ENCODE measurements at places on chromosomes 3 and 15.
A peak's percentile ranks its signal among the peaks of the same experiment; 100 is the strongest.

- DNase-seq, result no peak
Observed at GRCh38 chr15:52414936-52415335, 113.7 kb downstream of the MYO5A start.

- DNase-seq, result no peak
Observed at GRCh38 chr3:59518283-59519055, 468.6 kb upstream of the CFAP20DC start.

GRCh38 chr3:24018784-24019570 is 73.9 kb downstream of the NR1D2 start:
- peak; percentile 26 for DNase-seq

DNA sequence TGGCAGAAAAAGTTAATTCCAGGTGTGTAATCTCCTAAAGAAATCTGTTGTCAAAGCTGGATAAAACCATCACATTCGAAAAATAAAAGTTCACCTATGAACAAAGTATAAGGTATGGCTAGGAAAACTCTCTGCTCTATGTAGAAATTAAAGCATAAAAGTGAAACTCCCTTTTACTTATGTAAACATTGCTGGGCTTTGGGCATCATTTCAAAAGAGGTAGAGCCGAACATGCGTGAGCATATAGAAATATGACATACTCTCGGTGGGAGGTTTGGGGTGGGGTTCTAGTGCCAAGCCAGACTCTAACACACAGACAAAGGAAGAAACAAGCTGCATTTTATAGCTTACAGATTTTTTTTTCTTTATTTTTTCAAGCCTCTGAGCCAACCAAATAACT is 306.8 kb upstream of the ATP11B start:
- no peak for DNase-seq

GRCh38 chr15:75178171-75178937 is 23.3 kb upstream of the C15orf39 start:
- no peak for DNase-seq

GRCh38 chr15:98418122-98418521 is 230.2 kb upstream of the IGF1R start:
- no peak for DNase-seq

GRCh38 chr3:71389911-71390573 is 193.5 kb downstream of the FOXP1 start:
- DNase-seq, result no peak

- DNase-seq, result no peak
Observed at GRCh38 chr15:86611417-86612040, 531.9 kb downstream of the AGBL1 start.

- no peak for DNase-seq
Observed at GRCh38 chr3:194102436-194102835, 33.5 kb upstream of the HES1 start.

GRCh38 chr15:36844534-36844998 is 255.8 kb downstream of the MEIS2 start:
- peak; percentile 35 for DNase-seq

DNA sequence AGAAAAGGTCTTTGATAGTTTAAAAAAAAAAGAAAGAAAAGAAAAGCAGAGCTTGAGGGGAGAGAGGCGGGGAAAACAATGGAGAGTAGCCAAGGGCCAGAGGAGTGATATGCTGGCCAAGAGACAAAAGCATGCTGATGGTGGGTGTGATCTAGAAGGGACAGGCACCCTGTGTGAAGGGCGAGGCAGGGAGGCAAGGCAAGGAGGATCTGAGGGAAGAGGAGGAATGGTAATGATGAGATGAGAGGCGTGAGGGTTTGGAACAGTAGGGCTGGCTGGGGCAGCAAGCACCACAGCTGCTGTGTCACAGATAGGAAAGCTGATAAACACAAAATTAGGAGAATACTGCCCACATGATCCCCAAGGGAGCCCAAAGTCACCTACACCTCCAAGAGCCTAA is 65.5 kb downstream of the LARS2 start:
- no peak for DNase-seq

GRCh38 chr15:72339777-72340177 is 19.8 kb upstream of the CELF6 start:
- peak; percentile 87 for DNase-seq

DNA sequence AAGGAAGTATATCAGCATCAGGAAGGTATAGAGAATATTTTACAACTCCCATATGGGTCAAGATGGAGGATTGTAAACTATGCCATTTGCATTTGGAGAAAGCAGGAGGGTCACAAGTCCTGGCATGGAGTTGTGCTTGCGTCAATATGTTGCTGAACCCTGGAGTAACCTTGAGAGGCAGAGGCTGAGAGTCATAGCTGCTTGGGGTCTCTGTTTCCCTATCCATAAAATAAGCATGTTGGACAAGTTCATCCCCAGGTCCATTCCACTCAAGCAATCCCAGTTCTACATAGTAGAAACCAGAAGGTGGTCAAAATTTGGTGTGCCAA is 273.6 kb downstream of the MECOM start:
- DNase-seq, result no peak

- DNase-seq, result no peak
Observed at GRCh38 chr3:14532691-14533456, 7.3 kb downstream of the GRIP2 start.

GRCh38 chr15:69818529-69818928 is 279.2 kb downstream of the TLE3 start:
- no peak for DNase-seq

DNA sequence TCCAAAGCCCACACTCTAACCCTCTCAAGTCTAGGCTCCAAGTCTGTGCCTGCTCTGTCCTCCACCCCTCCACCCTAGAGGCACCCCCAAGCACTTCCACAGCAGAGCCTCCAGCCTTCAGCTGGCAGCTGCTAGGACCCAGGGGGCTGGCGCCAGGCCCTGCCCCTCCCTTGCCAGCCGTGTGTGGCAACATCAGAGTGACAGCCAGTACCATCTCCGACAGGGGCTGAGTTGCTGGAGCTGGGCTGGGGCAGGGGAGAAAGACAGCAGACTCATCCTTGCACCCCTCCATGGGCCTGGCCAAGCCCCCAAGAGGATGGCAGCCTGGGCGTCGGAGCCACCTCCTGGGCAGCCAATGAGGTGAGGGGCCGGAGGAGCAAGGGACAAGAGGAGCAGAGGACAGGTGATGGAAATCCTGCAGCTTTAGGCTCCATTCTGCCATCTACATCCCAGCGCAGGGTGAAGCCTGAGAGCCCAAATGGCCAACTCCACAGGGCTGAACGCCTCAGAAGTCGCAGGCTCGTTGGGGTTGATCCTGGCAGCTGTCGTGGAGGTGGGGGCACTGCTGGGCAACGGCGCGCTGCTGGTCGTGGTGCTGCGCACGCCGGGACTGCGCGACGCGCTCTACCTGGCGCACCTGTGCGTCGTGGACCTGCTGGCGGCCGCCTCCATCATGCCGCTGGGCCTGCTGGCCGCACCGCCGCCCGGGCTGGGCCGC is at the start of gene GPR62:
Gene GPR62 (plus strand): TSS at position 207 of the 718 bp plus-strand sequence. CDS start 272 bp downstream, at position 479.
- no peak for DNase-seq

DNA sequence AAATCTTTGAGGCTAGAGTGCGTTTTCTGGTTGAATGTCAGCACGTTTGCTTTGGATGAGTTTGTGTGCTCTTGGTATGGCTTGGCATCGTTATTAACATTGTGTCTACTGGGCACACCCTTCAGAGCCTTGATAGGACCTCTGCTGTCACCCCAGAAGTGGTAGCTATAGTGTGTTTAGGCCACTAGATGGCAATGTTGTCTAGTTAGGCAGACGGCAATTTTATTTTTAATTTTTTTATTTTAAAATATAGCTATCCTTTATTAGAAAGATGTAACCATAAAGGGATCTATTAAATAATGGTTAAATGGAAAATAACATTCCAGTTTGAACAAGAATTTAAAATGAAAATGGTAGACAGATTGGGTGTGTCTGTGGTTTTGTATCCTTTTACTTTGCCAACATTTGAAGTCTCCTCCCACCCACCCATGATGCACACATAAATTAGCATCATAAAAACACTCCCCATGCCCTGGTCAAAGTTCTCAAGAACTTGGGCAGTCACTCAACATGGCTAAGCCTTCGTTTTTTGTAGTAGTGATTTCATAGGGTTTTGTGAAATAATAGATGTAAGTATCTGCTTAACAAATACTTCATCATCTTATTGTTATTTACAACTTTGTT is 200.7 kb downstream of the KCNH8 start:
- DNase-seq, result peak; percentile 2

DNA sequence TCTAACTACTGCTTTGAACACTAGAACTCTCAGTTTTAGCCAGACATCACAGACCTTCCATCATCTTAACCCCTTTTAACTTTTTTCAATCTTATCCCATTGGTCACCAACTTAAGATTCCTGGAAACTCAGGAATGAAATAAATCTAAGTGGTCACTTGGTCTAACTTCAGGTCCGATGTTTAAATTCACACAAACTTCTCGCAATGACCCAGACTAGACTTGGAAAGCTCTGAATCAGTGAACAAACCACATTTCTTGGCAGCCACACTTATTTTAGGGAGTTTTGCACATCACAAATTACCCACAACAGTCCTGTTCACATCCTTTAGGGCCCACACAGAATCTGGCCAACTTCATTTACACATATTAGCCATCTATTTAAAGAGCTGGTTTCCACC is 118.9 kb downstream of the MAGI1 start:
- DNase-seq, result no peak

DNA sequence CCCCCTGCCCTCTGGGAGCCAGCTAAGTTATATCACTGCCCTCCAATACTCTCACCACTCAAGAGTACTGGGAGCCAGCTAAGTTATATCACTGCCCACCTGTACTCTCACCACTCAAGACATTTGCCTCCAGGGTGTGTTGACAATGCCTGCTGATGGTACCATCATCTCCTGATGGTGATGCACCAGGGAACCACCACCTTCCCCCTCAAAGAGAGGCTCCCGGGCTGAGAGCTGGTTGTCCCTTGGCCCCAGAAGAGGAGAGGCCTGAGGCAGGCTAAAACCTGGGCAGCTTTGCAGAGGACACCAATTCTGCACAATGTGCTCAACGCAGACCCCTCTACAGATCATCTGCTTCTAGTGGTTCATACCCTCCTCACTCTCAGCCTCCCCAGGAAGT is 7.5 kb upstream of the HAPLN3 start:
- DNase-seq, result no peak

DNA sequence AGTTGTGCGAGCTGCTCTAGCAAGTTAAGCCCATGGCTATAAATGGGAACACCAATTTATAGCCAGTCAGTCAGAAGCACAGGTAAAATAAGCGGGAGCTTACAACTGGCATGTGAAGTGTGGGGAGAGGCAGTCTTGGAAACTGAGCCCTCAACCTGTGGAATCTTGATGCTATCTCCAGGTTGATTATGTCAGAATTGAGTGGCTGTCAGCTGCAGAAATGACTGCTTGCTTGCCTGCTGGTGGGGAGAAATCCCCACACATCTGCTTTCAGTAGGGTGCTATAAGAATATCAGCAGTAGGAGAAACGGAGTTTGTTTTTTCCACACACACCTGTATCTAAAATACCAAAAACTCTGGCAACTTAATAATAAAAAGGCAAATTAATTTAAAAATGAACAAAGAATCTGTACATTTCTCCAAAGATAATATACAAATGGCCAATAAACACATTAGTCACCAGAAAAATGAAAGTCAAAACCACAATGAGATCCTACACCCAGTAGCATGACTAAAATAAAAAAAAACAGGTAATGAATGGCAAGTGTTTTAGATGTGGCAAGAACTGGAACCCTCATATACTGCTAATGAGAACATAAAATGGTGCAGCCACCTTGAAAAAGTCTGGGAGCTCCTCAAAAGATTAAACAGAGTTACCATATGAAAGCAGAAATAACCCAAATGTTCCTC is 26.0 kb upstream of the MAP4 start:
- DNase-seq, result no peak

GRCh38 chr3:180563406-180563805 is 38.6 kb upstream of the TTC14 start:
- no peak for DNase-seq

GRCh38 chr3:149581248-149581647 is 76.6 kb downstream of the WWTR1 start:
- DNase-seq, result no peak

GRCh38 chr3:39013921-39014509 is 37.7 kb downstream of the SCN11A start:
- DNase-seq, result no peak

- no peak for DNase-seq
Observed at GRCh38 chr15:48046813-48047438, 73.9 kb upstream of the SLC24A5 start.

DNA sequence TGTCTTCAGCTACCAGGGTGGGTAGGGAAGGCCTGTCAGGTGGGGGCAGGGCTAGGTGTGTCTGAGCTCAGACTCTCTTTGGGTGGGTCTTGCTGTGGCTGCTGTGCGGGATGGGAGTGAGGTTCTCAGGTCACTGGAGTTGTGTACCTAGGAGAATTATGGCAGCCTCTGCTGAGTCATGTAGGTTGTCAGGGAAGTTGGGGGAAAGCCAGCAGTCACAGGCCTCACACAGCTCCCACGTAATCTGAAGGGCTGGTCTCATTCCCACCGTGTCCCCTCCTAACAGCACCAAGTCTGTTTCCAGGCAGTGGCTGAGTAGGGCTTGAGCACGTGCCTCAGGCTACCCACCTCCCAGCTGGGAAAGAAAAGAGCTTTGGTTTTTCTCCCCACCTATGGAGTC is 67.0 kb downstream of the CHCHD4 start:
- no peak for DNase-seq

GRCh38 chr15:92053753-92054316 is 200.3 kb downstream of the SLCO3A1 start:
- no peak for DNase-seq

GRCh38 chr3:9147215-9147895 is 102.1 kb downstream of the SRGAP3 start:
- no peak for DNase-seq

DNA sequence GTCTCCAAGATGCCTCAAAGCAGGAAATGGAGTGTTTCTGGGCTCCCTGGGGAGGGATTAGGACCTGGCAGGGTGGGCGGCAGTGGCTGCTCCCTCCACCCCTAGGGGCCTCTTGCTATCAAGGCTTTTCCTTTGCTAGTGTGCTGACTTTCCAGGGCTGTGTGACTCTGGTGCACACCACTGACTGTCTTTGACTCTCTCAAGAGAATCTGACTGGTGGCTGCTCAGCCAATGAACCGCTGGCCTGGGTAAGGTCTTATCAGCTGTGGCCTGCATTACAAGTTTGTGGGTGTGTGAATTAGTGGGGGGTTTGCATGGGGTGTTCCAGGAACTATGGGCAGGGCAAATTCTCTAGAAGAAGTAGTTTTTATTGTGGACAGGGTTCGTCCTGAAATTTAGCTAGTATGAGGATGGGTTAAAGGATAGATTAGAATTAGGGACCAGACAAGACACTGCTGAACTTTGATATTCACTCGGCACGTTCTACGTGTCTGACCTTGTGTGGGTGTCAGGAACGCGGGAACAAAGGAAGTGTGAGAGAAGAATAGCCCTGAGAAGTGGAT is 29.5 kb downstream of the SIAH2 start:
- no peak for DNase-seq

- no peak for DNase-seq
Observed at GRCh38 chr3:192851821-192852372, 65.8 kb downstream of the MB21D2 start.

DNA sequence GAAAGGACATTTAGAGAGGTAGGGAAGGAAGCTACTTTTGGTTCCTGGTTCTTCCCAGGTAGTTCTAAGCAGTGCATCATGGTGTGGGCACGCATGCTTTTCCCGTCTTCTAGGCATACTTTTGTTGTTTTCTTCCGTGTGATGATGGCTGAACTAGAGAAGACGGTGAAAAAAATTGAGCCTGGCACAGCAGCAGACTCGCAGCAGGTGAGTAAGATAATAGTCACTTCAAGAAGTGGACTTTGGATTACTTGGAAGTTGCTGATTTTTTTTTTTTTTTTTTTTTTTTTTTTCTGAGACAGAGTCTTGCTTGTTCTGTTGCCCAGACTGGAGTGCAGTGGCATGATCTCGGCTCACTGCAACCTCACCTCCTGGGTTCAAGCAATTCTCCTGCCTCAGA is 17.9 kb downstream of the FANCD2OS start:
- DNase-seq, result no peak

GRCh38 chr3:7209098-7209497 is 348.2 kb downstream of the GRM7 start:
- DNase-seq, result no peak

All from NCI-H1694 treated with DMSO at 0.1 percent for 48 hours (cell line).